Activated CD8-positive, alpha-beta memory T cell treated with anti-CD3 and anti-CD28 coated beads for 4 hours (primary cell): ENCODE measurements at places on chromosomes 3 and 15.

DNA sequence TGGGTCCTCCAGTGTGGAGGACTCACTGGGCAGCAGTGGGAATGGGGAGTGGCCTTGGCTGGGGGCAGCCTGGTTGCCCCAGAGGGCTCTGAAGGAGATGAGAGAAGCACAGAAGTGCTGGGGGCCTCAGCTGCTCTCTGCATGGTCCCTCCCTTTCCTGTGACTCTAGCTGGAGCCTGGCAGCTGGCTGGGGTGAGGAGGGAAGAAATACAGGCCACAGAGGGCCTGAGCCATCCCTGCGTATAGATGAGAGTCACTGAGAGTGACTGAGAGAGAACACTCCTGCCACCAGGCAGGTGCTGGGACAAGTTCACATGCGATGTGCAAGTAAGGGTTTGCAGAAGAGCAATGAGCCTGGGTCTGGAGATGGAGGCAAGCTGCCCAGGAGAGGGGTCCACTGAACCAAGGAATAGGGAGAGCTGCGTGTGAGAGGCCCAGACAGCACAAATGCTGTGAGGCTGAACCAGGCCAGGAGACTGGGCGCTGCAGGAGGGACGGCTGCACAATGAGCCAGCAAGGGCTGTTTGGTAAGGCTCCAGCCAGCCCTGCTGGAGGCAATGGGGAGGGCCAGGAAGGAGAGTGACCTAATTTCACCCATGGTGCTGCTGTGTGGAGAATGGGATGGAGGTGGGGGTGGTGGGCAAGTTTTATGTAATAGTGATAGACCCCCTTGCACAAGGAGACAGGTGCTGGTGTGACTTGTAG is 87.2 kb downstream of the CLSTN2 start:
- no peak for DNase-seq

DNA sequence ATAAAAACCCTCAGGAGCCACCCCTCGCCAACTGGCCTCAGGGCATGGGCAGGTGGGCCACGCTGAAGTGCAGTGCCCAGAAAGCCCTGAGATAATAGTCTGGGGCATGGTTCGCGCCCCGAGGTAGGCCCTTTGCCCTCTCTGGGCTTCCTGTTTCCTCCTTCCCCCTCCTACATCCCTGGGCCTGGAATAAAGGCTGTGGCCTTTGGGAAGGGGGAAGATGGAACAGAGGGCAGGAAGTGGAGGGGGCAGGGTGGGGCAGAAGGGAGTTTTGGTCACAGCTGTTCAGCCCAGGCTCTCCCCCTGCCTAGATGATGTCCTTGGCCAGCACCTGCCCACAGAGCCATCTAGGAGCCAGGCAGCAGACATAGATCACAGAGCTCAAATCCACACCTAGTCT is 11.3 kb downstream of the CSRNP1 start:
- no peak for DNase-seq

- no peak for DNase-seq
Observed at GRCh38 chr3:187550446-187550845, 119.7 kb downstream of the SST start.

- no peak for DNase-seq
Observed at GRCh38 chr3:97705764-97706163, 58.8 kb upstream of the ARL6 start.

GRCh38 chr15:76368122-76368621 is 31.6 kb downstream of the ISL2 start:
- no peak for DNase-seq

- DNase-seq = no peak
Observed at GRCh38 chr3:72295276-72295961, 510.5 kb upstream of the PROK2 start.

GRCh38 chr3:62502315-62503300 is 129.3 kb upstream of the FEZF2 start:
- no peak for DNase-seq

DNA sequence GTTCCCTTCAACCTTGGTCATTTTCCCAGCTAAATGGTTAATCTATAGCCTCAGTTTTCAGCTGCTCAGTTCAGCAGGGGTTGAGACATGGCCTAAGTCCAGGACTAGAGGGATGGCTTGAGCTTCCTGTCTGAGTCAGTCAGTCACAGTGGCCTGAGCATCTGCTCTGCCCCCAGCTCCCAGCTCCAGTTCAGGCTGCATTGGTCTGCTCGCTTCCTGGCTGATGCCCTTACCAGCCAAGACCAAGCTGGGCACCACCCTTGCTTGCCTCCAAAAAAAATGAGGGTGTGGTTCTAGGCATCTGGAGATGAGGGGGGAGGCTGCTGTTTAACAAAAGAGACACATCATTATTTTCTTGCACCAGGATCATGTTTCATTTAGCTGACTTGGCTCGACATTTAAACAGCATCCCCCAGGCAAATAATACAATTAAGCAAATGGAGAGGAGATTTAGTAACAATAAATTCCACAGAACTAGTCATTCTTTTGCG is 70.7 kb downstream of the WNT5A start:
- DNase-seq = no peak

GRCh38 chr3:61805510-61806080 is 244.2 kb downstream of the PTPRG start:
- DNase-seq = no peak

DNA sequence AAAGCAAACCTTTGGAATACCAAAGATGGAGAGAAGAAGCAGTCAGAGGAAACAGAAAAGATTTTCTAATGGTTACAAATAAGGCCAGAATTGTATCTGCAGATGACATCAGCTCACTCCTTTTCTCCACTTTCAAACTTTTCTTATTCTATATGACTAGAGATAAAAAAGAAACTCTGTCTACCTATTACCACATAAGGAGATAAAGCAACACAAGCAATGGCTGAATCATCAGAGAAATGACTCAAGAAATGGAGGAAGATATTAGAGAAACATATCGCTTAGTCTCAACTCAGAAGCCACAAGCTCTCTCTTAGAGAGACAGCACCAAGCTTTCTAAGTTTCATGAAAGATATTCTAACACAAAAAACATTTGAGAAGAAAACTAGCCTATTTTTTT is 784.0 kb downstream of the ZPLD1 start:
- DNase-seq = no peak

GRCh38 chr15:48267766-48268165 is 61.7 kb downstream of the SLC12A1 start:
- no peak for DNase-seq
